ENCODE measurements at places on chromosomes 7 and 10. TPM values are rescaled to one million over a fixed set of nuclear protein-coding genes. Genes with fewer than 3 reads are reported as not detected.

The PSD gene
- 0.43 TPM for total RNA-seq

The TMEM178B gene
- total RNA-seq: 1.1 TPM

The SFMBT2 gene
- 5.9 TPM for total RNA-seq

The TRIM50 gene
- not detected for total RNA-seq

The CALHM3 gene
- total RNA-seq: 0.38 TPM

The MYOZ1 gene
- total RNA-seq: not detected

The OAT gene
- total RNA-seq: 71.7 TPM

The ZNF425 gene
- 2.4 TPM for total RNA-seq

The PDZD7 gene
- total RNA-seq: 0.63 TPM

The CARD11 gene
- total RNA-seq: 1.8 TPM

The GTF2I gene
- total RNA-seq: 91.7 TPM

The TEX36 gene
- total RNA-seq: not detected

The TBC1D12 gene
- 5.9 TPM for total RNA-seq

The RPP30 gene
- 45.3 TPM for total RNA-seq

The DYDC2 gene
- total RNA-seq: 0.16 TPM

The TMEM184A gene
- 12.6 TPM for total RNA-seq

The GRID2IP gene
- total RNA-seq: not detected

The IQCE gene
- total RNA-seq: 12.6 TPM

The NUPR2 gene
- not detected for total RNA-seq

The HMX2 gene
- total RNA-seq: 0.15 TPM

The ST8SIA6 gene
- 0.08 TPM for total RNA-seq

The GJD4 gene
- not detected for total RNA-seq
